ENCODE measurements at places on chromosomes 1 and 21.

DNA sequence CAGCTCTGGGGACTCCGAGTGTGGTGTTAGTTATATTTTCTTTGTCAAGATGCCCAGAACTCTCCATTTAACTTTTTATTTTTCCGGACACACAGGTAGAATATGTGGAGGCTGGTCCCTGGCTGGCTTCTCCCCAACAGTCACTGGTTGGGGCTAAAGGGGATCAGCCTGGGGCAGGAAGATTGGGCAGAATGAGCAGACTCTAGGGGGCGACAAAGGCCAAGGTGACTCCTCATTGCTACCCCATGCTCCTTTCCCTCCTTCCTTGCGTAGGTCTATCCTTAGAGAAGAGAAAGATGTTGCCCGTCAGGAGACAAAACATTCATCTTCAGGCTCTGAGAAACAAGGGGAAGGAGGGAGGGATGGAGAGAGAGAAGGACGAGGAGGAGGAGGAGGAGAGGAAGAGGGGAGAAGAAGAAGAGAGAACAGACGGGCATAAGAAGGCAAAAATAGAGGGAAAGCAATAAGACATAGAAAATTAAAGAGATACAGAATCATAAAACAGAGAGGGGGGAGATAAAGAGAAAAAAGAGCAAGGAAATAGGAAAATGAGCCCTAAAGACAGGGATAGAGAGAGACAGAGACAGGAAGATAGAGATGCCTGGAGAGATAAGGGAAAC lies 89.9 kb downstream of the FOXD2 start:
- no peak for DNase-seq

- DNase-seq = no peak
Observed at GRCh38 chr1:11338284-11338924, 65.4 kb downstream of the UBIAD1 start.

DNA sequence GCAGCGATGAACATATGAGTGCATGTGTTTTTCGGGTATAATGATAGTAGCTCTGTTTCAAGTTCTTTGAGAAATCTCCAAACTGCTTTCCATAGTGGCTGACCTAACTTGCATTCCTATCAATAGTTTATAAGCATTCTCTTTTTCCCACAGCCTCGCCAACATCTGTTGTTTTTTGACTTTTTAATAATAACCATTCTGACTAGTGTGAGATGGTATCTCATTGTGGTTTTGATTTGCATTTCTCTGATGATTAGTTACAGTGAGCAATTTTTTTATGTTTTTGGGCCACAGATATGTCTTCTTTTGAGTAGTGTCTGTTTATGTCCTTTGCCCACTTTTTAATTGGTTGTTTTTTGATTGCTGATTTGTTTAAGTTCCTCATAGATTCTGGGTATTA lies 10.6 kb upstream of the RUNX1 start:
- DNase-seq = no peak

DNA sequence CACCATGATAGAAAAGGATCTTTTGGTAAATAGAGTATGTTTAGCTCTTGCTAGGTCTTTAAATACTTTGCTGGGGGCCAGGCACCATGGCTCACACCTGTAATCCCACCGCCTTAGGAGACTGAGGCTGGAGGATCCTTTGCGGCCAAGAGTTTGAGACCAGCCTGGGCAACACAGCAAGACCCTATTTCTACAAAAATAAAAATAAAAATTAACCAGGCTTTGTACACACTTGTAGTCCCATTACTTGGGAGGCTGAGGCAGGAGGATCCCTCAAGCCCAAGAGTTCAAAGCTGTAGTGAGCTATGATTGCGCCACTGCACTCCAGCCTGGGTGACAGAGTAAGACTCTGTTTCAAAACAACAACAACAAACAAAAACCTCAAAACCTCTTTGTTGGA lies 1.1 kb upstream of the KCNE2 start:
- no peak for DNase-seq

DNA sequence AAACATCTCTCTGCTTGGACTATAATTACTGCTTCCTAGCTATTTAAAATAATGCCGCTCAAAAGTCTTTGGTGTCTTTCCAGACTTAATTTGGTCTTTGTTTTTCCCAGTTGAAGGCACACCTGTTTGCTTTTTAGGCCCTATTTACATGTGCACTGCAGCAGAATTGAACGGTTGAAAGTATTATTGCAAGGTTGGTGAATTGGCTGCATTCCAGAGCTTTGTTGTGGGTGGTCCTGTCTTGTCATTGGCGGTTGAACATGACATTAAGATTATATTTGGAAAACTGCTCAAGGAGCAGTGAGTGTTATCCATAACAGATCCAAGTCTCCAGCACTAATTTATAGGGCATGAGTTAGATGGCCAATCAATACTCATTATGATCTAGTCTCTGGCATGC lies 656.3 kb downstream of the PTPRC start:
- DNase-seq = no peak

GRCh38 chr21:21045518-21045917 lies 47.3 kb downstream of the NCAM2 start:
- DNase-seq = no peak

GRCh38 chr21:36860736-36861594 lies 105.5 kb downstream of the HLCS start:
- DNase-seq = no peak

DNA sequence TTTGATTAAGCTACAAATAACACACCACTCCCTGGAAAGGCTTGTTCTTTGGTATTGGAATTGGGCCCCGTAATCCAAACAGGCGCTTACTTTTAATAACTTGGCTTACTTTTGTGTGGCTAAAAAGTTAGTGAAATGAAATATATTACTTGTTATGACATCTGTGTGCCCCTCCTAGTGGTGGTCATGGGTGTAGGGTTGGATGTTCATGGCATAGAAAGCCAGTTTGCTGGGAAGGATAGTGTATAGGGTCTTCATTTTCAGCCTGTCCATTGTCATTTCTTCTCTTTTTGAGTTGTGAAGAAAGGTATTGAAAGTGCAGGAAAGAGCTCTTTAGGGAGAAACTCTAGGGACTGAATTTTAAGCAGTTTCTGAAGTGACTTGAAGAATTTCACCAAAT lies 5.9 kb downstream of the CDC14A start:
- DNase-seq = no peak

DNA sequence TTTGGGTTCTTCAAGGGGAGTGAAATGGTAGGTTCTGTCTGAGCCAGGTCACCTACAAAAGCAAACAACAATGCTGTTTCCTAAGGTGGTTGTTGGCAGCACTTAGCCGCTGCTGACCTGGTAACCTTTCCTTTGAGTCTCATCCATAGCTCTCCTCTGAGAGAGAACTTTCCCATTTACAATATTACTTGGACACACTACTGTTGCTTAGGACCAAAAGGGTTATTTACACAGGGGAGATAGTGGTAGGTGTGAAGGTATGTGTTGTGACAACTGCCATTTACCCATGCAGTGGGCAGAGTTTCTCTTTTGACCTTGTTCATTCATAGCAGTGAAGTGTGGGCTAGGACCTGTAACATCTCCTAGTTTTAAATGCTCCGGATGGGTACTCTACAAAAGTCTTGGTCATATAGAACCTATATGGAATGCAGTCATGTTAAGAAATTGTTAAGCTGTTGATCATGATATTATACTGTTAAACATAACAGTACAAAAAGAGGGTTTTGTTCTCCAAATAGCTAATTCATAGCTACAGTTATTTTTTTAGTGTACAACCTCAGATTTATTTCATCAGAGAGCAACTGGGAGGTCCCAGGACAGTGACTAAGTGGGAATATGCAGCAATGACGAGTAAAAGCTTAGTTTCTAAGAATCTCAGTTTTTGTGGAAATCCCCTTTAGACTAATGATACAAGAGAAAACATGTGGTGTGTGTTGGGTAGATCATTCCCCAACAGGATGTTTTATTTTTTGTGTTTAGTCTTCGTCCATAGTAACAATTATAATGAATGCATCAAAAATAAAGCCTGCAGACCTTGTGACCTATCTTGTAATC lies 219.7 kb downstream of the NFIA start:
- DNase-seq = peak; percentile 38

GRCh38 chr21:17438635-17439034 lies 74.2 kb upstream of the CXADR start:
- DNase-seq = no peak

DNA sequence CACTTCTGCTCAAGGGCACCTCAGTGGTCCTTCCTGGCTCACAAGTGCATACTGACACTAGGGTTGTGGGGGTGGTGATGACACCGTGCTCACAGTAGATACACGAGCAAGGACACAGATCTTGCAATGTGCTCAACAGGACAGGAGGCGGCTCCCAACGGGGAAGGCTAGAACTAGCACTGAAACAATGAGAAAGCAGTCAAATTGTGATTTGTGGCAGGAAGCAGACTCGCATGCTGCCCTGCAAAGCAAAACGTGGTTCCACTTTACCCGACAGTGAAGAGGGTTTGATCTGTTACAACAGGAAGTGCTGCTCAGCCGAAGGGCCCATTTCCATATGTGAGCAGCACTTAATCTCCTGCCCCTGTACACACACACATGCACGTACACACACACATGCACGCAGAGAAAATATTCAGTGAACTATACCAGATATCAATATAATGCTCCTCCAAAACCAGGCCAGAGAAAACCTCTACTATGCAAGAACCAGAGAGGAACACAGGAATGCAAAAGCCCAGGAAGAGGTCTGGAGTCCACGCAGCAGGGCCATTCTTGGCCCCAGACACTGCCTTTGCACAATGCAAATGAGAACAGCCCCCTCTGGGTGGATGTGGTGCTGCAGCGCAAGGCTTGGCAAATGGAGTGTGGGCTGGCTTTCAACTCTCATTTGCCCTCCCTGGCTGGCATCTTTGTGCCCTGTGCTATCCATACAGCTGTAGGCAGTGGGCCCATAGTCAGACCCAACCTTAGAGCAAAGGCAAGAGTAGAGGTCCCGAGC lies 47.1 kb downstream of the KANK4 start:
- no peak for DNase-seq

- DNase-seq = no peak
Observed at GRCh38 chr1:99700020-99700419, 54.1 kb downstream of the PALMD start.

DNA sequence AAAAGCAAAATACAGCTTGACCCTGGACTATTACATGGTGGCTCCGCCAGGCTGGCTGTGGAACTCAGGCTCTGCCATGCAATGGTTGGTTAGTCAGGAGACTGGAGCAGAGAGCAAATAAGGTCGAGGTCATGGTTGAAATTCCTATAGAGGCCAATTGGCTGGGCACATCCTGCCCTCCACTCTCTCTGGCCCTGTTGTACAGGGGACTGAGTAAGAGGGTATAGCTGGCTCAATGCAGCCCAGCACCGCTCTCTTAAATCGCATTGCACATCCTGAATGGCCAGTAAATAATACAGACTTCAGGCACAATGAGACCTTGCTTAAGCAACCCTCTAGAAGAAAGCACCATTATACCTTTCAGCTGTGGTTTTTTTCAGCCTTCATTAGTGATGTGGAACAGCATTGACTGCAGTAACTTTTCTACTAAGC lies 59.3 kb upstream of the PPP2R5A start:
- no peak for DNase-seq

DNA sequence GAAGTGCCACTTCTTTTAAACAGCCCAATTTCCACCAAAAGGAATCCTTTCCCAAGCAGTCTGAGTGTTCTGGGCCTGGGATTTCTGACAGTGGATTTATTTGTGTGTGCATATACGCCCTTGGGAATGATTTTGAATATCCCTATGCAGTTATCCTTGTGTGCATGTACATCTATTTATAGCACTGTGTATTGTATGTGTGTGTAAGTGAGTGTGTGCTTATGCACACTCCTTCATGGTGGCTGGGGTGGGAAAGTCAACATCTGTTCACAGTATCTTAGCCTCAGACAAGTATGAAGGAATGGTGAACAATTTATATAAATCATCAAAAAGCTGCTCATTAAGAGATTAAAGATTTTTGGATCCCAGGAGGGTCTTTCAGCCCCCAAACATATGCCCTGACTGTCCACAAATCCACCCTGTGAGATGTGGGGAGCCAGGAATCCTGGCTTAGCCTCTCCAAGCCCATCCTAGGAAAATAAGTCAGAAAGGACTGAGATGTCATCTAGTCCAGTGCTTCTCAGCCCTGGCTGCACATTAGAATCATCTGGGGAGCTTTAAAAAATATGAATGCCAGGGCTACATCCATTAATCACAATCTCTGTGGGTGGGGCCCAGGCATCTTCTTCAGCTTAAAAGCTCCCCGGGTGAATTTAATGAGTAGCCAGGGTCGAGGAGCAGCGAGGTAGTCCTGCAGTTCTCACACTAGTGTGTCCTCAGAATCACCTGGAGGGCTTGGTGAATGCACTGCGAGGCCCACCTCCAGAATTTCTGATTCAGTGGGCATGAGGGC lies 101.4 kb downstream of the PLXNA2 start:
- DNase-seq = no peak

- no peak for DNase-seq
Observed at GRCh38 chr21:25656412-25656811, 17.4 kb downstream of the JAM2 start.

GRCh38 chr21:34004013-34004938 lies 69.1 kb upstream of the MRPS6 start:
- no peak for DNase-seq

GRCh38 chr1:163069142-163069541 lies at the start of gene RGS4:
Gene RGS4, plus strand, starts transcription at chr1:163069361. Its CDS starts 124 bp downstream, at chr1:163069485.
- peak; percentile 55 for DNase-seq

GRCh38 chr1:228968891-228969606 lies 233.8 kb downstream of the RHOU start:
- DNase-seq = no peak

DNA sequence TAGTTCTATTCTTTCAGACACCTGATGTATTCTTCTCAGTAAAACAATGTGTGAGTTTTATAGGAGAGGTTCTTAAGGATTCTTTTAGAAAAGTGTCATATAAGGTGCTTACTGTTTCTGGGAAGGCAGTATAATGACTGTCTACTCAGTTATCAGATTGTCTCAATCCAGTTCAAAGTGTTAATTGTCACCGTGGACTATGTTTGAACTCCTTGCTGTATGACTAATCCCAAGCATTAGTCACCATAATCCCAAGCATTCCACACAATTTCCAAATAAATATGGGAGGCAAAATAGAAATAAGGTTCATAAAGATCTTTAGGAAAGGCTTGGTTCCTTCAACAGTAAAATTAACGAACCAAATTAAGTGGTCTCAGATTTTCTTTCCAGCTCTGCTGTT lies 342.1 kb upstream of the NR5A2 start:
- DNase-seq = no peak

DNA sequence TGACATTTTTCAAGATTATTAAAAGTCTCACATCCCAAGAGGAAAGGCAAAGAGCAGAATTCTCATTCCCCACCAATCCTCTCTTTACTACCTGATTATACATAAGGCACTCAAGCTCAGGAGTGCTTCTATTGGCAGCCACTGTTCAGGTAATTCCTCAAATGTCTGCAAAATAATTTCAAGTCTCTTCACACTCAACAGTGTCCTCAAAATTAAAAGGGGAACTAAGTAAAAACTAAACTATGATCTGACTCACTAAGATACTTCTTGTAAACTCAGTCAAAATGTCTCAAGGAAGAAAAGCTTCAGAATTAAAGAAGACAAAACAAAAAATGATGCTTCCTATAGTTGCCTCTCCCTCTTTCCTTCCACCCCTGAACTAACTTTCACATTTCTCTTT lies 135.6 kb downstream of the GPATCH2 start:
- no peak for DNase-seq
